H1 (cell line): ENCODE measurements at places on chromosomes 3 and 15. TPM values are rescaled to one million over a fixed set of nuclear protein-coding genes. Genes with fewer than 3 reads are reported as not detected.

Gene KIF15
- total RNA-seq, result 25.5 and 26.4 TPM in 2 replicates

DNA sequence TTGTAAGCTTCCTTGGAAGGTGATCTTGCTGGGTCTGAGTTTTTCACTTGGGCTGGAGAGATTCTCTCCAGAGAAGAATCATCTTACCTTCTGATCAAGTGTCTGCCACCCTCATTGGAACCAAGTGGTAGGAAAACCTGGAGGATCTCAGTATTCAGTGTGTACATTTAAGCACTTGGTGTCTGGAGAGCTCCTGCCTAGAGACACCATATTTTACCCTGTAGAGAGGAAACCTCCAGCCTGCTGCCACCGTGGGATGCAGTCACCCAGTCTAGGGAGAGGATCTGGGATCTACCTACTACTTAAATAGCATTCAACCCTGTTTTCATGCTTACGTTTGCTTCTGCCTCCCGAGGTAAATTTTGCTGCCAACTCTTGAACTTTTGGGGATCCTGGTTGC lies 274.3 kb downstream of the SV2B start:
- no peak overlapping the region for H3K4me3 ChIP-seq
- no peaks in the 10 kb centered on the region for H3K36me3 ChIP-seq
- no peak for DNase-seq
- no peak overlapping the region for H3K27ac ChIP-seq
- no peaks in the 10 kb centered on the region; the same call in 1 of the 2 replicates for H3K4me1 ChIP-seq

DNA sequence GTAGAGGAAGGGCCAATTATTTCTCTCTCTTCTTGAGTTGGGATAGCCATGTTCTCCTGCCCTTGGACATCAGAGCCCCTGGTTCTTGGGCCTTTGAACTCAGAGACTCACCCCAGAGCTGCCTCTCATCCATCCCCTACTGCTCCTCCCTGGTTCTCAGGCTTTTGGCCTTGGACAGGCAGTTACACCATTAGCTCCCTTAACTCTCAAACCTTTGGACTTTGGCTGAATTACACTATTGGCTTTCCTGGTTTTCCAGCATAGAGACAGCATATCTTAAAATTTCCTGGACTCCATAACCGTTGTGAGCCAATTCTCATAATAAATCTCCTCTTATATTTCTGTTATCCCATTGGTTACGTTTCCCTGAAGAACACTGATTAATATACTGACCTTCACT lies 63.7 kb upstream of the CHL1 start:
- no peak for DNase-seq
- H3K27ac ChIP-seq, result no peak overlapping the region
- no peak overlapping the region for H3K4me3 ChIP-seq
- no peaks in the 10 kb centered on the region for H3K4me1 ChIP-seq
- H3K36me3 ChIP-seq, result no peaks in the 10 kb centered on the region

GRCh38 chr3:72789786-72790185 lies 58.5 kb downstream of the SHQ1 start:
- no peaks in the 10 kb centered on the region for H3K4me1 ChIP-seq
- no peak for DNase-seq
- no peak overlapping the region for H3K27ac ChIP-seq
- no peaks in the 10 kb centered on the region for H3K27me3 ChIP-seq
- no peak overlapping the region for H3K4me3 ChIP-seq

DNA sequence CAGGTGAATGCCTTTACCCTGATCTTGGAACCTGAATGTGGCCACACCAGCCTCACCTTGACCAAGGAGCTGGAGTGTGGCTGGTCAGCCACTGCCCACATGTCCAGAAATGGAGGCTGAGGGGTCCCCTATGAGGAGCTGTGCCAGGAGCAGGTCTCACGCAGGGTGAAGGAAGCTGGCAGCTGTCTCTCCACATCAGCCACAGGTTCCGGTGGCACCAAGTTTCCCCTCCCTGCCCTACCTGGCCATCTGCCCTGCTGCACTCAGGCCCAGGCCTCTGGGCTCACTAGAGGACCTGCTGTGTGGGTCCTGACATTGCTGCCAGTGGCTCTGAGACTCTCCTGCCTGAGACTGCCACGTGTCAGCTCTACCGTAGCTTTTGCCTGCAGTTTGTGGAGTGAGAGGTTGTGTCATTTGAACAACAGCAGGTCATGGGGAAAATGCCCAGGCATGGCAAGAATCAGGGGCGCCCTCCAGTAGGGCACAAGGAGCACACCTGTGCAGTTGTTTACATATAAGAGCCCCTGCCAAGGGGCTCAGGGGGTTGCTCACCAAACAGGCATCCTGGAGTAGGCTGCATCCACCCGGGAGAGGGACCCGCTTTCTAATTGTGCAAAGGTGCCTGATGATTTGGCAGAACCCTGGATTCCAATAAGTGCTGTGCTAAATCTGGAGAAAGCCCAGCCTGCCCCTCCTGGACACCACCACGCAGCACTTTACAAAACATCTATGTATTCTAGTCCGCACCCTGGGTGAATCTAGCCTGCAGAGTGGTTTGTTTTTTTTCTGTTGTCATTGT lies 258.5 kb upstream of the TLE3 start:
- no peak overlapping the region for H3K4me3 ChIP-seq
- no peaks in the 10 kb centered on the region for H3K36me3 ChIP-seq
- H3K4me1 ChIP-seq, result no peaks in the 10 kb centered on the region
- H3K27me3 ChIP-seq, result no peaks in the 10 kb centered on the region
